ENCODE measurements at places on chromosomes 5 and 9. TPM values are rescaled to one million over a fixed set of nuclear protein-coding genes. Genes with fewer than 3 reads are reported as not detected.

PCDHGA3 gene
- 5.0 TPM for total RNA-seq

ZNF608 gene
- 21.8 TPM for total RNA-seq

CD274 gene
- 7.3 TPM for total RNA-seq

PCDHGB2 gene
- 5.4 TPM for total RNA-seq

TMEM252 gene
- not detected for total RNA-seq

CER1 gene
- not detected for total RNA-seq

MLANA gene
- total RNA-seq: not detected

CEMIP2 gene
- 12.0 TPM for total RNA-seq

PCDHGC5 gene
- total RNA-seq: 1.7 TPM

FBP2 gene
- total RNA-seq: 0.31 TPM

POLE3 gene
- total RNA-seq: 21.9 TPM

SLC45A2 gene
- total RNA-seq: 0.15 TPM

HTR1A gene
- not detected for total RNA-seq

FLT4 gene
- total RNA-seq: 8.2 TPM

PFDN1 gene
- 54.7 TPM for total RNA-seq

KIF12 gene
- total RNA-seq: not detected

C7 gene
- 582 TPM for total RNA-seq

CERCAM gene
- total RNA-seq: 22.8 TPM

SLC22A5 gene
- total RNA-seq: 15.3 TPM

HCN1 gene
- 5.6 TPM for total RNA-seq

FCN2 gene
- total RNA-seq: 2.0 TPM

IFNA13 gene
- total RNA-seq: not detected

KIF4B gene
- not detected for total RNA-seq

SLC4A9 gene
- total RNA-seq: 0.21 TPM

MXD3 gene
- total RNA-seq: 3.4 TPM

MARVELD2 gene
- total RNA-seq: 2.2 TPM

DPYSL3 gene
- total RNA-seq: 42.4 TPM

SLC12A2 gene
- total RNA-seq: 20.1 TPM

MAMDC2 gene
- 19.6 TPM for total RNA-seq

Data from left cardiac atrium (tissue), 4 donors.